ENCODE measurements at places on chromosomes 5 and 9. TPM values are rescaled to one million over a fixed set of nuclear protein-coding genes. Genes with fewer than 3 reads are reported as not detected.

GRCh38 chr5:149162401-149163084 lies 21.2 kb downstream of the ABLIM3 start:
- H3K4me3 ChIP-seq = no peak overlapping the region
- peaks cover 14% of the 10 kb centered on the region for H3K27me3 ChIP-seq
- DNase-seq = no peak
- H3K4me1 ChIP-seq = no peaks in the 10 kb centered on the region
- no peak overlapping the region for H3K27ac ChIP-seq

Gene KIF4B
- total RNA-seq = 0.05 TPM

Gene DMGDH
- not detected for total RNA-seq

- no peak overlapping the region for H3K4me3 ChIP-seq
- H3K27ac ChIP-seq = no peak overlapping the region
- H3K4me1 ChIP-seq = no peaks in the 10 kb centered on the region
Observed at GRCh38 chr5:136424835-136425584, 59.7 kb upstream of the TRPC7 start.

DNA sequence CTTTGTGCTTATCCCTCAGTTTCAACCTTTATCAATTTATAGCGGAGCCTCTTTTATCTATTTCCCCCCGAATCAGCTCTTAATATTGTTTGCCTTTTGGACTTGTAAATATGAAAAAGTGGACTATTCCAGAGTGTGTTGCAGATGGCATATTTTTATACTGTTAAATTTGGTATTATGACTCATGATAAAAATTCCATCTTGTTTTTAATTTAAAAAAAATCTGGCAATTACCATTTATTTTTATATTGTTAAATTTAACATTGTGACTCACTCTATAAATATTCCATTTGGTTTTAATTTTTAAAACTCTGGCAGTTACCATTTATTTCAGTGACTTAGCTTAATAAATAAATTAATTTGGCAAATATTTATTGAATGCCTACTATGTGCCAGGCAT lies 37.5 kb downstream of the RBM27 start:
- no peak overlapping the region for H3K4me3 ChIP-seq
- no peaks in the 10 kb centered on the region for H3K27me3 ChIP-seq

Gene SUSD3
- 57.9 TPM for total RNA-seq
